ENCODE measurements at places on chromosomes 2 and 18.

GRCh38 chr2:235055891-235056516 is 104.2 kb downstream of the SH3BP4 start:
- DNase-seq, result peak; percentile 57

- DNase-seq, result no peak
Measured at GRCh38 chr2:33289961-33290360, 186.5 kb upstream of the RASGRP3 start.

DNA sequence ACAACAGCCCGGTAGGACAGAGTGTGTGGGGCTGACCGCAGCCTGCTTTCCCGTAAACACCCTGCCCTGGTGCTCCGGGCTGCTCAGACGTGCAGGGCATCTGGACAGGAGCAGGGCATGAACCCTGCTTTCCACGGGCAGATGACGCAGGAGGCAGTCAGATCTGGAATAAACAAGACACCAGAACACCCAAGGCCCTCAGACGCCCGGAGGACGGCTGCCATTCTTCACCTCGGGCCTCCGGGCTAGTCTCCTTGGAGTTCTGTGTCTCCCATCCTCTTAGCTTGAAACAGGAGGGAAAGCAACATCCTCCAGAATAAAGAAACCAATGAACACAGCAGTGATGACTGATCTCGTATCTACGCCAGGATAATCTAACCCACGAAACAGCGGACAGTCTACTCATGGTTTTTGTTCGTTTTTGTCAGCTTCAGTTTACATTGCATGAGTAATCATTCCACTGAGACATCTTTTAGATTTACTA is 7.3 kb downstream of the PXDN start:
- DNase-seq, result peak; percentile 41

DNA sequence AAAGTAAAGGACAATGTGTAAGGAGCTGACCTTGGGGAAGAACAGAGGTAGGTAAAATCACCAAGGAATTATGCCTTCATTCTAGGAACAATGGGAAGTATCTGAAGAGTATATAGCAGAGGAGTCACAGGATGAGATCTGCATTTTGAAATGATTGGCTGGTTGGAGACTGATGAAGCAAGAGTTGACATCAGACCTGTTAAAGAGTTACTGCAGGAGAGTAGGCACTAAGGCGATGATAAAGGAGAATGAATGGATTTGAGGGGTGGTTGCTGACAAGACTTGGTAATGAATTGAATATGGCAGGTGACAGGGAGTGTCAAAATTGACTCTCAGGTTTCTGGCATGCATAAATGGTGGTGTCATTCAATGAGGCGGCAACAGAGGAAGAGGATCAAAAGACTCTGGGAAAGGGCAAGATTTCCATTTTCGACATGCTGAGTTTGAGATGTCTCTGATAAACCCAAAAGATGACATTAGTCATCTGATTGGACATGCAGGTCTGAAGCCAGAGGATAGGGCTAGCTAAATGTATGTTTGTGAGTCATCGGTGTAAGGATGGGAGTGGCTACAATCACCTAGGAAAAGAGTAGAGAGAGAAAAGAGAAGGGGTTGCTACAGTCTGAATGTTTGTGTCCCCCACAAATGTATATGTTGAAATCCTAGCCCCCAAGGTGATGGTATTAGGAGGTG is 236.5 kb downstream of the DYM start:
- no peak for DNase-seq

DNA sequence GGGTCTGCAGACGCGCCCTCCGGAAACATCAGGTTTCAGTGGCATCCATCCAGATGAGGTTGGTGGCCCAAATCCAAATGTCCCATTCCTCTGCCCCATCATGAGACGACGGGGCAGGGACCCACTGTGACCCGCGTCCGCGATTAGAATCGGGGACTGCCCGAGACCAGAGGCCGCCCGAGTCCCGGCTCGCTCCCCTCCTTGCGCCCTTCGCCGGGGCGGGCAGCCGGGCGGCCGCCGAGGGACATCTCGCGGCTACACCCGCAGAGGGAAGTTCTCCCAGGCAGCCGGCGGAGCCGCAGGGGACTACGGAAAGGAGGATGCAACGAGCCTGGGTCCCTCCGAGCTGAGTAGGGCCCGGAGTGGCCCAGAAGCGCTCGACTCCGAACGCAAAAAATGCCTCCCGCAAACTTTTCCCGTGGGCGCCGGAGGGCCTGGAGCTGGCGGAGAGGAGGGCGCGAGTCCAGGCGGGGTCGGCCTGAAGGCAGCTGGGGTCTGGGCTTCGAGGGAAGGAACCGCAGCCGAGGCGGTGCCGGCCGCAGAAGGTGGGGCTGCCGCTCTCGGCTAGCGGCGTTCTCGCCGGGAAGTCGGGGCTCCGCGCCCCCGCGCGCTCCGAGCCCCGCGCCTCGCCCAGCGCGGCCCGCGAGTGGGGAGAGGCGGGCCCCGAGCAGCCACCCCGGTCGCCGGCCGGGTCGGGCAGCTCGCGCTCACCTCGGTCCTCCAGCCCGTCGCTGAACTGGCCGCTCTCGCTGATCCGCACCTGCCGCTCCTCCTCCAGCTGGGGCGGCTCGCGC is 580 bp downstream of the TMEM163 start:
- DNase-seq, result no peak

DNA sequence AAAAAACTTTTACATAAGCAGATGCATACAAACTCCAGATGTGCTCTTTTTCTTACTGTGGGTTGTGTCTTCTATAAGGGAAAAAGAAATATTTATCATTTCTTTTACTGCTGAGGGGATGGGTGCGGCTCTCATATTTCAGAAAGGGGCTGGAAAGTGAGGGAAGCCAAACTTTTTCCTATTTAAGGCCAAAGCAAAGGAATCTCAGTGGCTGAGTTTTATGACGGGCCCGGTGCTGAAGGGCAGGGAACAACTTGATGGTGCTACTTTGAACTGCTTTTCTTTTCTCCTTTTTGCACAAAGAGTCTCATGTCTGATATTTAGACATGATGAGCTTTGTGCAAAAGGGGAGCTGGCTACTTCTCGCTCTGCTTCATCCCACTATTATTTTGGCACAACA is at the start of gene COL3A1:
COL3A1 (plus strand) TSS at position 210 of the 400 bp plus-strand sequence; CDS start at position 327, 117 bp downstream.
- no peak for DNase-seq

- DNase-seq, result no peak
Measured at GRCh38 chr2:25286025-25286400, 55.7 kb downstream of the DNMT3A start.

DNA sequence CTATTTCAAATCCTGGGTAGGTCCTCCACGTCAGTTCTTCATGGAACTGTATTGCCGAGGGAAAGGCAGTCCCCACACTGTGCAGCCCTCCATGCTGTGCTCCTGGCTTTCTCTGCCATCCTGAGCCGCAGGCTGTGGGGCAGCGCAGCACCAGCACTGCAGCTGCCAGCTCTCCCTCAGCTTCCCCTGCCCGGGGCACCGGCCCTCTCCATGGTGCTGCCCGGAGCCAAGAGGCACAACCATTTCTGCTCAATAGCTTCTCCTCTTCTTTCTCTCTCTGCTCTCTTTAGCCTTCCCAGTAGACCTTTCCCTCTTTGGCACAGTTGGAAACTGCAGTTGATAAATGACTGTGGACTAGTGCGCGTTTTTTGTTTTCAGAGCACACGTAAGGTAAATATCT is 12.1 kb downstream of the ANKRD23 start:
- DNase-seq, result no peak

- DNase-seq, result no peak
Measured at GRCh38 chr2:186183406-186183805, 302.7 kb upstream of the ZC3H15 start.

- DNase-seq, result no peak
Measured at GRCh38 chr2:39665811-39666490, at the start of gene TMEM178A. TMEM178A (plus strand) TSS chr2:39665917; CDS start chr2:39665975, 58 bp downstream.

DNA sequence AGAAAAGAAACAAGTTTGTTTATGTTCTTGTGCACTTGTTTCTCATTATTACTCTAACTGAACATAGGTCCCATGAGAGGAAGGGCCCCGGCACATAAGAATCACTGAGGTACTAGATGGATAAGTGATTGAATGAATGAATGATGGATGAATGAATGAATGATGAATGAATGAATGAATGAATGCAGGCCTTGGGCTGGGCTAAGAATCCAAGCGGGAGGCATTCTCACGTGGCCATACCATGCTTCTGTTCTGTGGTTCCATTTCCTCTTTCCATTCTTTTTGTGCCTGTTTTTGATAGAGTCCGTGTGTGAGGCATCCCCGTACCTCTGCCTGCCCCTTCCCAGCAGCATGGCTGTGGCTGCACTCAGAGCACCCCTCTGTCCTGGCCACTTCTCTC is 94.8 kb downstream of the SH3BP4 start:
- no peak for DNase-seq

DNA sequence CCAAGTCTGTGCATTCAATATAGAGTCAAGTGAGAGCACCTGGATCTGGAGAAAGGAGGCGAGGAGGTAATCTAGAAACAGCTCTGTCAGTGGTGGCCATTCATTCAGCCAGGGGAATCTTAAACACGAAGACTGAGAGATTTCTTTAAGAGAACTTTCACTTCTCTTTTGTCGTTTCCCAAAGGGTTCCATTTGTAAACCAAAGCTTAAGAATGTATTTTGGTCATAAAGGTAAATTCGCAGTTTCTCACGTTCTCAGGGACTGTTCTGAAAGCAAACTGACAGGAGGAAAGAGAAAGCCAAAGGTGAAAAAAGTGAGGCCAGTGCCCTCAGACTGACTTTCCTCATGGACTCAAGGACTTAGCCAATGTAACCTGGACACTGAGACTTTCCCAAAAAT is 513.5 kb downstream of the CMPK2 start:
- DNase-seq, result no peak

- DNase-seq, result peak; percentile 54
Measured at GRCh38 chr2:230660294-230661060, 52.2 kb upstream of the CAB39 start.

- DNase-seq, result no peak
Measured at GRCh38 chr2:151071382-151071781, 190.3 kb downstream of the RBM43 start.

- DNase-seq, result no peak
Measured at GRCh38 chr2:177474998-177475397, 82.4 kb downstream of the AGPS start.

GRCh38 chr18:63953811-63954210 is 4.7 kb downstream of the HMSD start:
- DNase-seq, result no peak

- DNase-seq, result no peak
Measured at GRCh38 chr2:178674122-178674521, 133.1 kb downstream of the TTN start.

DNA sequence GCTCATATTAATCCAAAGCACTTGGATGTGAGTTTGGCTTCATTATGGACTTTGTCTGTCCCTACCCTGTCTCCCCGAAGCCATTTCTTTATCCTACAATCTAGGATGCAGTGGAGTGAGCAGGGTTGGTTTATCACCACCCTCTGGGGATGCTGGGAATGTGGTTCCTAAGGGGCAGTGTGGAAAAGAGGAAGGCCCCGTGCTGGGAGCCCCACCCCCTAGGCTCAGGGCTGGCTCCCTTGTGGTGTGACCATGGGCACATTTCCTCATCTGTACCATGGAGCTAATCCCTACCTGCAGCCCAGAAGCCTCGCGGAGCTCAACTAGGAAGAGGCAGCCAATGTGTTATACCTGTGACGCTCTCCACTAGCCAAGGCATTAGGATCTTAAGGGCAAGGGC is 92.5 kb downstream of the TGOLN2 start:
- no peak for DNase-seq

GRCh38 chr18:23631746-23632145 is 31.0 kb downstream of the ANKRD29 start:
- no peak for DNase-seq

DNA sequence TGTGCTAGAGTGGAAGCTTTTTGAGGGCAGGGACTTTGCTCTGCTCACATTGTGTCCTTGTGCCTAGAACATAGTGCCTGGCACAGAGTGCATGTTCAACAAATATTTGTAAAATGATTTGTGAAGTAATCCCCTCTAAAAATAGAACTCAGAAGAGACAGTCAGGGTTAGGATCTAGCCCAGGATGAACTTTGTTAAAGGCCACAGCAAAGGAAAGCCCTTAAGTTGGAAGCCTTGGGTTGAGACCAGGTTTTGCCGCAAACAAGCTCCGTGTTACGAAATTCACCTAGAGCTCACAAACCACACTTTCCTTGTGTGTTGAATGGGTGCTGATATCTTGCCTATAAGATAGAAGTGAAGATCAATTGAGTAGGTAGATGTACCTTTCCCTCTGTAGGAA is 84.2 kb downstream of the SETBP1 start:
- DNase-seq, result no peak

DNA sequence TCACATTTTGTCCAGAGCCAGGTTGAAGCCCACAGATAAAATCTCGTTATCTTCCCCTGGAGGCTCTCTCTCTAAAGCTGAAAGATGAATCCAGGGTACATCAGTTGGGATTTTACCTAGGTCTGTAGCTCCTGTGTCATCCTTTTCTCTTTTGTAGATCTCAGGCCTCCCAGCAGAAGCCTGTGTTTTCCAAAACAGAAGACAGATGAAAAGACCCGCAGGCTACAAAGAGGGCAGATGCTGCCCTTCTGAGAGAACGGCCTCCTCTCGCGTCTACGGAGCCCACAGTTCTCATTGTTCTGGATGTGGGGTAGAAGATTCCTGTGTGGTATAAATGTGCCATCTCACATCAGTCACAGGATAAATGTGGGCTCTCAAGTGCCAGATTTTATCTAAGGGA is 139.5 kb downstream of the SUCLG1 start:
- DNase-seq, result no peak

DNA sequence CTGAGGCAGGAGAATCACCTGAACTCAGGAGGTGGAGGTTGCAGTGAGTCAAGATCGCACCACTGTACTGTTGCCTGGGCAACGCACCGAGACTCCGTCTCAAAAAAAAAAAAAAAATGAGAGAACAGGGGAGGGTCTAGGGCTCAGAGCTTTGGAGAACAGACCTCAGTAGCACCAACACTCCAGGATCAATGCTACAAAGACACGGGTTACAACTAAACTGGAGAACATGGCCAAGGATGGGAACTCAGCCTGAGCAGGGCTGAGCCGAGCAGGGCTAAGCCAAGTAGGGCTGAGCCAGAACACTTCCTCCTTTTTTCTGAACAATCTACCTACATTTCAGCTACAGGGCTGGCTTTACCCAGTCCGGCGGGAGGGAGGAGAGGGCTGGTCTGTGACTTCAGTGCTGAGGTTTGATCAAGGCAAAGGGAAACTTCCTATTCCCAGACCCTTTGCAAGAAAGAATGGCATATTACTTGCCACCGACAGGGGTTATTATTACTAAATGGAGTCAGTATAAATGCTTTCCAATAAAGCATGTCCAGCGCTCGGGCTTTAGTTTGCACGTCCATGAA is 2.9 kb upstream of the CASP8 start:
- DNase-seq, result no peak

Measured in left lobe of liver (tissue), 2 donors.